Activated T-cell treated with anti-CD3 and anti-CD28 coated beads, Interleukin-2, amount 50 U/mL, for 72 hours (primary cell): ENCODE measurements at places on chromosomes 5 and 9. TPM values are rescaled to one million over a fixed set of nuclear protein-coding genes. Genes with fewer than 3 reads are reported as not detected.

The PHF24 gene
- 1.1 TPM for total RNA-seq

The KCNV2 gene
- total RNA-seq: not detected

The IL3 gene
- total RNA-seq: 6.2 TPM

The F12 gene
- 6.7 TPM for total RNA-seq

The TRMT10B gene
- 15.9 TPM for total RNA-seq

The CLIC3 gene
- total RNA-seq: 0.65 TPM

The OGN gene
- not detected for total RNA-seq

The TMEM174 gene
- not detected for total RNA-seq

The PCDHGB6 gene
- total RNA-seq: 0.09 TPM

The STC2 gene
- 59.3 TPM for total RNA-seq

The MEGF9 gene
- total RNA-seq: 7.4 TPM

The RAD23B gene
- total RNA-seq: 112 TPM

The OLFM1 gene
- total RNA-seq: not detected

The HTR1A gene
- not detected for total RNA-seq

The ASTN2 gene
- 4.2 TPM for total RNA-seq

The DMRT3 gene
- not detected for total RNA-seq
